Purkinje cell (primary cell): ENCODE measurements at places on chromosomes 3 and 15. TPM values are rescaled to one million over a fixed set of nuclear protein-coding genes. Genes with fewer than 3 reads are reported as not detected.

C3orf62 gene
- polyA plus RNA-seq, result 6.3 and 6.5 TPM in 2 replicates

DMXL2 gene
- polyA plus RNA-seq, result 62.4 and 68.6 TPM in 2 replicates

ST6GAL1 gene
- polyA plus RNA-seq, result 1.5 and 3.0 TPM in 2 replicates

P2RY12 gene
- 0.27 TPM in 1 of 2 replicates, not detected in the other for polyA plus RNA-seq

TGM4 gene
- not detected in 2 replicates for polyA plus RNA-seq

ZNF80 gene
- 0.31 TPM in 1 of 2 replicates, not detected in the other for polyA plus RNA-seq

STRIT1 gene
- not detected in 2 replicates for polyA plus RNA-seq

SLCO2A1 gene
- not detected in 2 replicates for polyA plus RNA-seq

IGSF10 gene
- not detected in 2 replicates for polyA plus RNA-seq

CA12 gene
- polyA plus RNA-seq, result 87.1 and 111 TPM in 2 replicates

CHRFAM7A gene
- polyA plus RNA-seq, result not detected in 2 replicates

FBLN2 gene
- 1.2 and 2.0 TPM in 2 replicates for polyA plus RNA-seq
